ENCODE measurements at places on chromosomes 16 and 17.

DNA sequence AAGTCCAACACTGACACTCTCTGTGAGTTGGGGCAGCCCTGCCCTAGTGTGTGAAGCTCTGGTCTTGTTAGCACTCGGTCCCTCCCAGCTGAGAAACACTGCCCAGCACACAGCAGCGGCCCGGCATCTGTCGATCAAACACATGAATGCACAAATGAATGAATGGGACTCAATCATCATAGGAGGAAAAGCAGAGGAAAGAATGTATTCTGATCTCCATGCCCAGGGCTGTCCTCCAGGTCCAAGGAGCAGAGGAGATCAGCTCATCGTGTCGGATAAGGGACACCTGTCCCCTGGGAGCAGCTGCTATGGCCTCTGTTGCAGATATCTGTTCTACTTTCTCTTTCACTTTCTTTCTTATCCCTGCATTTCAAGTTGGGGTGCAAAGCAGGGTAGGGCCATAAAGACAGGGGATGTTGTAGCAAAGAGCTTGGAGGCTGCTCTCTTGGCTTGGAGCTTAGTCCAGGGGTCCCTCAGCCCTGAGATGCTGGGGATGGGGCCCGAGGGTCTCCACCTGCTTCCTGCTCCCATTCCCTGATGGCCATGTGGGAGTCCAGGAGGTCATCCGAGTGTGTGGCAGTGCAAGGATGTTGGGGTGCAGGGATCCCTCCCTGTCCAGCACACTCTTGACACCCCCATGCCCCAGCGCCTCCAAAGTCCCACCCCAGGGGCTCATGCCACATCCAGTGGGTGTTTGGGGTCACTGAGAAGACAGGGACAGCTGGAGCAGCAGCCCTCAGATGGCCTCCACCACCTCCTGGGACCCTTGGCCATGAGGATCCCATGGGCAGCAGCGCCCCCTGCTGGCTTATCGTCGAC, 88.2 kb downstream of the IRF8 start:
- DNase-seq, result peak; percentile 17

GRCh38 chr16:88977018-88977811, at the start of gene CBFA2T3:
TSS of gene CBFA2T3 (minus strand) at chr16:88977207. CDS start at chr16:88976807, 400 bp downstream.
- no peak for DNase-seq

DNA sequence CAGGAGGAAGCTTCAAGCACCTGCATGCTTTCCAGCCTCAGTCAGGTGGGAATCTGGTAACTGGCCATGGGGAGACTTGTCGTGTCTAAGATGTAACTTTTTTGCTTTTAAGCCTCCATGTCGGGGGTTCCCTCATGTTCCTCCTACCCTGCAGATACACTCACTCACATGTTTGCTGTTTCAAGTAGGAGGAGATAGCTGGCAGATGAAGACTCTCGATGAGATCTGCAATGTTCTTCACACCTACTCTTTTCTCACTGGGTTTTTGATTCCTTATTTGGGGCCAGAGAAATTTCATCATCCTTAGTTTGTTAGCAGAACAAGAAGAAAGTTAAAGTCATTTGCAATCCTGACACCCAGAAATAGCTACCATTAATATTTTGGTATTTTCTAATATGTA, 24.7 kb downstream of the UTP4 start:
- no peak for DNase-seq

DNA sequence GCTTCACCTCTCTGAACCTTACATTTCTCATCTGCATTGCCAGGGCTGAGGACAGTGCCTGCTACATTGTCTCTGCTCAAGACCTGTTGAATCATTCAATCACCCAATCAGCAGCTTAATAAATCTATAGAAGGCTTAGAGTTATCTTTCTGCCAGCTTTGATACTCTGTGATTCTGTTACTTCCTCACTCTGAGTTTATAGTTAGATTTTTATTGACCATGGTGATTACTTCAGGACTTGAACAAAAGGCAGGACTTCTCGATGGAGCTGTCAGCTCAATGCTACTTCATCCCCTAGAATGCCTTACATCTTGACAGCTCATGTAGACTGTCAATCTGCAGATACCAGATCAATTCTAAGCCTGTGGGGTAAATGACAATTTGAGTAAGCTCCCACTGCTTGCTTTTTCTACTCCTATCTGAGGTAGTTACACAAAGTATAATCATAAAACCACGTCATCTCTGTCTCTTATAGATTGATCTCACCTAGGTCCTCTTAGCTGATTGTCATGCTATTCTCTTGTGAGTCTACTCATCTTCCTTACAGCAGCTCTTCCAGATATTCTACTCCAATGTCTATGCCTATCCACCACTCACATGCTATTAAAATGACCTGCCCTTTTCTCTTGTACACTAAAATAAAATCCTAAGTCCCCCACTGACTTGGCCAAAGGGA, 318.3 kb upstream of the CA10 start:
- DNase-seq, result no peak
